ENCODE measurements at places on chromosomes 4 and X. TPM values are rescaled to one million over a fixed set of nuclear protein-coding genes. Genes with fewer than 3 reads are reported as not detected.

Gene TCEAL3
- 30.4 TPM for polyA plus RNA-seq

Gene SAGE1
- polyA plus RNA-seq = not detected

Gene CWH43
- not detected for polyA plus RNA-seq

Gene RBMXL3
- not detected for polyA plus RNA-seq

Gene TMEM31
- polyA plus RNA-seq = 1.8 TPM

Gene GPR78
- 0.13 TPM for polyA plus RNA-seq

Gene ABCG2
- polyA plus RNA-seq = 18.6 TPM

Gene TLR3
- polyA plus RNA-seq = 11.4 TPM

Gene LIMCH1
- 90.6 TPM for polyA plus RNA-seq

Gene AFP
- 1.5 TPM for polyA plus RNA-seq
